ENCODE measurements at places on chromosomes 7 and 10.

- DNase-seq: no peak
Observed at GRCh38 chr10:131109291-131109690, 202.2 kb downstream of the TCERG1L start.

DNA sequence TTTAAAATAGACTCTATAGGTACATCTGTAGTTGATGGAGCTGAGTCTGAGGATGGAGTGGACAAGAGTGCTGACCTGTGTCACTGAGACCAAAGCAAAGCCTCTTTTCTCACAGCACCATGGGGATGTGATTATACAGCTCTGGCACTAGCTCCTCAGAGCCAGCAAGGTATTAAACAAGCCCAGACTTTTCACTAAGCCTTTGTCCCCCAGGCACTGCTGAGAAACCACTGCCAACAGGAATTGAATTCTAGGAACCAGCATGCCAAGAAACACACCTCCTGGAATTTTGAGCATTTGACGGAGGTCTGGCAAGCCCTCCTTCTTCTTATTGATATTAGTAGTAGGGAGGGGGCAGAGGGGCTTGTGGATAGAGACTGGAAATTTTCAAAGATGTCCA, 147.0 kb downstream of the C1GALT1 start:
- no peak for DNase-seq

DNA sequence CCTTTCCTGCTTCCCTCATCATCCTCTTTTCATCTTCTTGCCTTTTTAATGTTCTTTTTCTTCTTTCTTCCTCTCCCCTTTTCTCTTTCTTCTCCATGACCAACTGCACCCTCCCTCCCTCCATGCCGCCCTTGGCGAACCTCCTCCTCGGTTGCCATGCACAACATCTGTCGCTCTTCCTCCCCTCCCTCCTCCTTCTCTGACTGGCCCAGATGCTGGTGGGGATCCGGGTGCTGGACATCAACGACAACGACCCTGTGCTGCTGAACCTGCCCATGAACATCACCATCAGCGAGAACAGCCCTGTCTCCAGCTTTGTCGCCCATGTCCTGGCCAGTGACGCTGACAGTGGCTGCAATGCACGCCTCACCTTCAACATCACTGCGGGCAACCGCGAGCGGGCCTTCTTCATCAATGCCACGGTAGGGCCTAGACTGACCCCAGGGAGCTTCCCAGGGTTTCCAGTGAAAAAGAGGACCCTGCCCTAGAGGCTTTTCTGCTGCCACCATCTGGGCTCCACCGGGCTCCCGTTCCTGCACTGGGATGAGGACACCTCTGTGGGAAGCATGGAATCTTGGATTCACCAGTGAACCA, 11.5 kb upstream of the VSIR start:
- DNase-seq: no peak

DNA sequence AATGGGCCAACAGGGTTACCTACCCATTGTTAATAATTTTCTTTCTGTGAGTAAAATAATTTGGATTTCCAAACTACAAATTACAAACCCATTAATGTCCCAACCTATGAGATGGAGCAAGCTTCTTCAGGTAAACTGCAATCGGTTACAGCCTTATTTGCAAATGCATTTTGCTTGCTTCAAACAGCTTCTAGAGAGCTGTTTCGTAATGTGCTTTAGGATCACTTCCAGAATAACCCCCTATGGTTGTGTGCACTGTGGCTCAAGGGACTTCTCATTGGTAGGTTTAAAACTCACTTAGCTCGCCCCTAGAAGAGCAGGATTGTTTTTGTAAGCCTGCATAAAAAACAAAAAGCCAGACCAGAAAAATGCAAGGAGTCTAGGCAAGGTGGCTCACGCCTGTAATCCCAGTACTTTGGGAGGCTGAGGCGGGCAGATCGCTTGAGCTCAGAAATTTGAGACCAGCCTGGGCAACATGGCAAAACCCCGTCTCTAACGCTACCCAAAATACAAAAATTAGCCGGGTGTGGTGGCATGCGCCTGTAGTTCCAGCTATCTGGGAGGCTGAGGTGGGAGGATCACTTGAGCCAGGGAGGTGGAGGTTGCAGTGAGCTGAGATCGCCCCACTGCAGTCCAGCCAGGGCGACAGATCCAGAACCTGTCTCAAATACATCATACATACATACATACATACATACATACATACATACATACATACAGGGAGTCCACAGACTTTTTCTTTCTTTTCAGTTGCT, 3.3 kb upstream of the MAP3K8 start:
- no peak for DNase-seq

- no peak for DNase-seq
Observed at GRCh38 chr10:22391600-22391999, 46.3 kb downstream of the SPAG6 start.

DNA sequence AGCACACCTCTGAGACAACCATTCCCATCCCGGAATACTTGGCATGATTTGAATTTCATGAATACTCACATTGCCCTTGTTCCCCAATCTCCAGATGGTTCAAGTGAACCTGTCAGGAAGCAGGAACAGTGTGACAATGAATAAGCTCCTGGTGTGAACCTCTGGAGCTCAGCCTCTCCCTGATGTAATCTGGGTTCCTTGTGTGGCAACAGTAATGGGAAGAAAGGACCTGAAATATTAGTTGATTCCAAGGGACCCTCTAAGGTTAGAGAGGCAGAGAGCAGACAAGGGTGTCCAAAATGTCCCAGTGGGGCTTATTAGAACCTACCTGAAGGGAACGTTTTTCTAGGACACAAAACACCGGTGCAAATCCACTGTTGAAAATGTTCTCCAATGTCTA, 8.5 kb downstream of the OR2A7 start:
- DNase-seq: no peak

- no peak for DNase-seq
Observed at GRCh38 chr7:127895814-127896280, 135.4 kb downstream of the LRRC4 start.

DNA sequence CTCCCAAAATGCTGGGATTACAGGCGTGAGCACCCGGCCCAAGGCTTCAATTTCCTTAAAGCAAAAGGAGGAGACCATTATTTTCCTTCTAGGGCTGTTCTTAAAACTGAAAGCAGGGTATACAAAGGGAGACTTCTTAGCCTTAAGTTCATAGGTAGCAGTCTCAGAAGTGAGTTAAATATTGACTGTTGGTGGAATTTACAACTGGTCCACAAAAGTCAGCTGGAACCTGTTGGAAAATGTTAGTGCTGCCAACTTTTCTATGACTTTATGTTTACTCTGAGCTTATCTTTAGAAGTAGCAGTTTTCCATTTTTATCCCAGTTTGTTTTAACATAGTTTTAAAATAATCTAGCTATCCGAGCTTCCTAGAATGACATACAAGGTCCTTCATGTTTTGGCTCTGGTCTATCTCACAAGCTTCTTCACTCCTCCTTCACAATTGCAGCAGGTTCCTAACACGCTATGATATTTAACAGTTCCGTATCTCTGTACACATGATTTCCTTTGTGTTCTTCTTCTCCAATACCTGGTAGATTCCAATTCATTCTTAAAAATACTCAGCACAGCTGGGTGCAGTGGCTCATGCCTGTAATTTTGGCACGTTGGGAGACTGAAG, 3.3 kb downstream of the SLC26A3 start:
- DNase-seq: no peak

GRCh38 chr7:21355406-21355874, 72.4 kb upstream of the SP4 start:
- no peak for DNase-seq

- no peak for DNase-seq
Observed at GRCh38 chr7:120740348-120740747, 117.6 kb downstream of the TSPAN12 start.

DNA sequence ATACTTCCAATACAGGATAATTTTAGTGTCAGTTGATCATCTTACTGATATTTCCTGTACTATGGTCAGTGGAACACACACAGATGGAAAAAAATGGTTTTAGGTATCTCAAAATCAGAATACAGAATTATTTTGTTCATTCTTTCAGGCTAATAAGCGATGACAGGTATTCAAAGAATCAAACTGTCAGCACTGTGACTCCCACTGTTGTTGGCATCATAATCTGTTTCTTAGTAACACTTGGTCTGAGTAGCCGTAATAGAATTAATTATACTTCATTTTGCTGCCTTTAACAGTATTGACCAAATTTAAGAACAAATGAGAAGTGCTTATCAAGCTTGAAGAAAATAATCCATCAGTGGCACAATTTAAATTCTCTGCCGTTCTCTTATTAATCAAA, 215.0 kb downstream of the SKAP2 start:
- DNase-seq: no peak

DNA sequence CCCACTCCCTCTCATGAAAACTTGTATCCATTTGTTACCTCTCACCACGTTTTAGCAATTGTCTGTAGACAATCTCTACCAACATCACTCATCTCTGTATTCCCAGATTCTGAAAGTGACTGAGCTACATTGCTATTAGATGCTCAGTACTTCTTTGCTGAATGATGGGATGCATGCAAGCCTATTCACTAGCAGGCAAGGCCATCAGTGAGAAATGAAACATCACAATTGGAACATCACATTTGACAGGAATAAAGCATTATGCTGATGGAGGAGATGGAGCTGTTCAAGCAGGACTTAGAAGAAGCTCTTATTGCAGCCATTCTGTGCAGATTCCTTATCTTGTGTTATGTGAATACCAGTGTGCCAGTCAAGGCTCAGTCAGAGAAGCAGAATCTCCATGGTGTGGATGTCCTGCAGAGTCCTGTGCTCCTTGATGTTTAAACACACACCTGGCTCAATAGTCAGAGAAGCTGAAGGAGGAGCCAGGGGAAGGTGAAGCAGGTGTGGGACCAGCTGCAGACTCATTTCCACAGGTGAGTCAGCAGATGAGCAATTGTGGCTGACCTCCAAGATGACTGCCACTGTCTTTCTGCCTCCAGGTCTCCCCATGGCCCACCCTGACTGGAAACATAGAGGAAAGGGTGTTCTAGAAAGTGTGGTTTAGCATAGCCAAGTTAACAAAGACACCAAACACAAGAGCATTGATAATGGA, 965.5 kb downstream of the GRID1 start:
- no peak for DNase-seq

GRCh38 chr7:122790132-122790531, 87.4 kb upstream of the RNF148 start:
- no peak for DNase-seq

- peak; percentile 48 for DNase-seq
Observed at GRCh38 chr10:119026301-119027110, 3.0 kb upstream of the NANOS1 start.

DNA sequence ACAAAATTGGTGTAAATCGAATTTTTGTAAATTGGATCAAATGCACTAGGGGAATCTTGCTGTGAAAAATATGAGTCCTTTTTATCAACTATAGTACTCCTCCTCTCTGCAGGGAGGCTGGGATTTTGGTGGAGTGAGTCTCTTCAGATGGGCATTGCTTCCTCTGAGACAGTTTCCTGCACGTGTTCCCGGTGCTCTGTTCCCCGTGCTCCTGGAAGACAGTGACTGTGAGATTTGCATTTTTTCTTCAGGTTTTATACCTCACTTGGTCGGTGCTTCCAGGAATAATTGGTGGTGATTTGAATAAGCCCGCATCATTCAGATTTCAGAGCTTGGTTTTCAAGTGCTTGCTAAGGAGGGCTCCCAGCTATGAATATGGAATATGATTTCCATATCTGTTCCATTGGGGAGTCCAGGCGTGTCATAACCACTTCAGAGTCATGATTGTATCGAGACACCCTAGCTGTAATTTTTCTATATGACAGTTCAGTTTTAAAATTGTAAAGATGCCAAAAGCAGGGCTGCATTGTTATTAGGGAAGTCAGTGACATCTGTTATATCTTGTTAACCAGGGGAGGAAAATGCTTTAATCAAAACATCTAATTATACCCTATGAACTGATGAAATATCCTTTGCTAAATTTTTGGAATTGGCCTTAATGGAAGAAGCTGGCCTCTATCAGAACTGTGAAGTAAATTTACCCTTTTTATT, 12.3 kb downstream of the AUTS2 start:
- DNase-seq: no peak

DNA sequence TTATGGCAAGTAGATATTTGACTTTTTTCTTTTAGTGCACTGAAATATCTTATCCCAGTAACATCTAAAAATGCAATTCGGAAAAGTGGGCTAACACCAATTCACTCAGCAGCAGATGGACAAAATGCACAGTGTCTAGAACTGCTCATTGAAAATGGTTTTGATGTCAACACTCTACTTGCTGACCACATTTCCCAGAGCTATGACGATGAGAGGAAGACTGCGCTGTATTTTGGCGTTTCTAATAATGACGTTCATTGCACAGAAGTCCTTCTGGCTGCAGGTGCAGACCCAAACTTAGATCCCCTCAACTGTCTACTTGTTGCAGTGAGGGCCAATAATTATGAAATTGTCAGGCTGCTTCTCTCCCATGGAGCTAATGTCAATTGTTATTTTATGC, 26.8 kb upstream of the LMOD2 start:
- DNase-seq: no peak

DNA sequence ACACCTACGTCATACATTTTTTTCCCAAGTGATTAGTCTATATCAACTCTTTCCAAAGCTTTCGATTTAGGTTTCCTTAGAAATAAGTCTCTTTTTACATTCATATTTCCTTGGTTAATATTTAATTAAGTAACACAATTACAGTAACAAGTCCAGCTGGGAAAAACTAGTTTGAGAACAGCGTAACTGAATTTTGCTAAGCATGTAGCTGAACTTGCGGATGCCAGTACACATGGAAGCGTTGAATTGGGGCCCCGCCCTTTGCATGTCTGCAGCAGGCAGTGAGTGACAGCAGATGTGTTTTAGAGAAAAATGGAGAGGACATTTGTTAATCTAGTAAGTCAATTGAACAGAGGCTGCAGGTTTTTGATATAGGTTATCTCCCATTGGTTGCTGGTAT, 72.5 kb downstream of the TAF3 start:
- DNase-seq: no peak

GRCh38 chr10:75889051-75889450, 457.6 kb downstream of the LRMDA start:
- DNase-seq: no peak

DNA sequence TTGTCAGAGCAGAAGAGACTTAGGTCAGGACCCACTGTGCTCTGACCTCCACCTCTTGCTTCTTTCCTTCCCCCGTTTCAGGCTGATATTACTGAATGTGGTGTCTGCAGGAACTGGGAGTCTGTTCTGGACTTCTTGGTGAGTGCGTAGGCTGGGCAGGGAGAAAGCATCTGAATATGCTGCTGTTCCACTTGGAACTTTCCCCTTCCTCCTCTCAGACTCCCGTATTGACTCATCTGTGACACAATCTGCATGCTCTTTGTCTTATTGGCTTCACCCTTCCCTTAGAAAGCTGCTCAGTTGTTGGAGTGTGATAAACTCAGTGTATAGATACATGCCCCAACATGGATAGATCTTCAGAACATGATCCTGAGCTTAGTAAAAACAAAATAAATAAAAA, 137.6 kb upstream of the HABP2 start:
- no peak for DNase-seq

- no peak for DNase-seq
Observed at GRCh38 chr10:96746503-96746902, 26.2 kb upstream of the PIK3AP1 start.

GRCh38 chr7:12031638-12032037, 179.5 kb upstream of the TMEM106B start:
- no peak for DNase-seq

- DNase-seq: no peak
Observed at GRCh38 chr7:102834999-102835398, 77.8 kb upstream of the LRRC17 start.

- no peak for DNase-seq
Observed at GRCh38 chr10:43393606-43394360, 15.2 kb downstream of the HNRNPF start.

- DNase-seq: no peak
Observed at GRCh38 chr10:8051109-8051821, 3.2 kb upstream of the GATA3 start.

- DNase-seq: no peak
Observed at GRCh38 chr7:41117431-41117830, 585.5 kb downstream of the INHBA start.

- no peak for DNase-seq
Observed at GRCh38 chr7:45055016-45055415, 33.8 kb downstream of the NACAD start.

Data from activated CD8-positive, alpha-beta memory T cell treated with anti-CD3 and anti-CD28 coated beads, Interleukin-2, amount 50 U/mL, for 48 hours (primary cell).